ENCODE measurements at places on chromosomes 4 and X. TPM values are rescaled to one million over a fixed set of nuclear protein-coding genes. Genes with fewer than 3 reads are reported as not detected.

- DNase-seq: no peak
- no peaks in the 10 kb centered on the region for H3K4me1 ChIP-seq
- H3K36me3 ChIP-seq: peaks cover 4% of the 10 kb centered on the region
- H3K4me3 ChIP-seq: no peak overlapping the region
- H3K27me3 ChIP-seq: peaks cover 7% of the 10 kb centered on the region
- H3K27ac ChIP-seq: no peak overlapping the region
Measured at GRCh38 chrX:72620550-72621145, 48.0 kb upstream of the HDAC8 start.

DNA sequence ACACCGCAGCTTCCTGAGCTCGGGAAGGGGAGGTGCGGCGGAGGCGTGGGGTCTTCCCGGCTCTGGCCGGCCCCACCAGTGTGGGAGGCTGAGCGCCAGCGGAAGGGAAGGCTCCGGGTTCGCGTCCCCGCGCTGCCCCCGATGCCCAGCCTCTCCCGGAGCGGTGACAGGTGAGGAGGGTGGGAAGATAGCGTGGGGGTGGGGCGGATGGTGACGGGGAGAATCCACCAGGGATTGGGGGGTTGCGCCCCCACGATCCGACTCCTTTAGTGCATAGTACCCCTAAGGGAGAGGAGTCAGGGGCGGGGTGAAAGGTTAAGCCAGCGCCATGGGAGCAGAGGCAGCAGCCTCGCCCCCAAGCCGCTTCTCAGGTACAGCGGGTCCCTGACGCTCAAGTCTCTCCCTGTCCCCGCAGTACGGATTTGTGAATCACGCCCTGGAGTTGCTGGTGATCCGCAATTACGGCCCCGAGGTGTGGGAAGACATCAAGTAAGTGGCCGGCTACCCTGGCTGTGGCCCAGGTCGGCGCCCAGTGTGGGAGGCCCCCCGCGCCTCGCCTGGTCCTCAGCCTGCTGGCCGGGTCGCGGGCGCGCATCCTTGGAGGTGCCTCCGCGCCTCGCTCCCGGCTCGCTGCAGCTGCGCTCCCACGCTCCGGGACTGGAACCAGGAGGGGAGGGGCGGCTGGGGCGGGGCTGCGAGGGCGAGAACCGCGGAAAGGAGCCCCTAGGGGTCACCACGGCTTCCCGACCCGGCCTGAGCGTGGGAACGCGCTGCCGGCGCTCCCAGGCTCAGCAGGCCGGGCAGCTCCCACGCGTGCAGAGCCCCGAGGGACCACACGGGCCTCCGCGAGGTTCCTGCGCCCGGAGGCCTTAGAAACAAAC, 791 bp downstream of the GUCY1B1 start:
- peaks cover 8% of the 10 kb centered on the region for H3K4me1 ChIP-seq
- peak; percentile 88 for DNase-seq
- peak overlapping the region; percentile 91 for H3K27ac ChIP-seq
- H3K27me3 ChIP-seq: peaks cover 2% of the 10 kb centered on the region
- no peaks in the 10 kb centered on the region for H3K36me3 ChIP-seq
- H3K4me3 ChIP-seq: peak overlapping the region; percentile 76

- peak overlapping the region; percentile 9 for H3K27ac ChIP-seq
- peaks cover 5% of the 10 kb centered on the region for H3K4me1 ChIP-seq
- DNase-seq: no peak
- H3K27me3 ChIP-seq: no peaks in the 10 kb centered on the region
- H3K4me3 ChIP-seq: no peak overlapping the region
- no peaks in the 10 kb centered on the region for H3K36me3 ChIP-seq
Measured at GRCh38 chr4:124429746-124430250, 282.7 kb downstream of the ANKRD50 start.

Gene SPANXA1
- polyA plus RNA-seq: not detected

Gene REELD1
- polyA plus RNA-seq: 0.11 TPM
